ENCODE measurements at places on chromosomes 7 and 10.

GRCh38 chr7:158284121-158284520, 303.5 kb downstream of the PTPRN2 start:
- DNase-seq = no peak

GRCh38 chr7:7385421-7385820, 150.3 kb downstream of the COL28A1 start:
- DNase-seq = no peak

DNA sequence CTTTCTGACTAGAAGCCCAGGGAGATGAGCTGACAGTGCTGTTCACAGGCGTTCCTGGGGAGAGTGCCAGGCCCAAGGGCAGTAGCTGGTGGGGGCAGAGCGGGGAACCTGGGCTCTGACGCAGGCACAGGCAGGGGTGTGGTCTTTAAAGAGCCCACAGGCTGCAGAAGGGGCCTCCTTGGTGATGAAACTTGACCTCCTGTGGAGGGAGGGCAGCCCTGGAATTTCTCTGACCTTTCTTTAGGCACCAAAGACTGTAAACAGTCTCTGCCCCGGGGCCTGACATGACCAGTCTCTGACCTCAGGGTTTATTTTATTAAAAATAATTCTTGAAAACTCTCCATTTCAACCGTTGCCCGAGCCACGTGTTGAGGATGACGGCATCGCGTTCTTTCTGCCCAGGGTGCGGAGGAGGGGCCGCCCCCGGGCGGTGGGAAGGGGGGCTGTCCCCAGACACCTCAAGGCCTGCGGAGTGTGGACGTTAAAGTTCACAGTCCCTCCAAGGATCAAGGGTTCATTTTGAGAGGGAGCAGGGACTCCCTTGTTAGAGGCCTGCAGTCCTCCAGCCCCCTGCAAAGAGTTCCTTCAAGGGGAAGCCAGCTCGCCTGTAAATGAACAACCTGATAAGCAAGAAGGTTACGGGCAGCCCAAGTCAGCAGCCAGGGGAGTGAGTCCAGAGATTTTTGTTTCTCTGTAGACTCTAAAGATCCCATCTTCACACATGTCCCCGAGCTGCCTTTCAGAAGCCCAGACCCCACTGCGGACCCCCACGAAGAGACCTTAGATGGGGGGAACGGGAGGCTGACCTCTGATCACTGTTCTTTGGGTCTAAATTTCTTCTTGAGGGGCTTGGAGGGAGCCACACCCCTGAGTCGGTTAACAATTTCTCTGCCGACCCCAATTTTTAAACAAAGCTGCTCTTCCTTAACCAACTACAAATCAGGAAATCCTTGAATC, 128.9 kb downstream of the VIPR2 start:
- DNase-seq = peak; percentile 68

DNA sequence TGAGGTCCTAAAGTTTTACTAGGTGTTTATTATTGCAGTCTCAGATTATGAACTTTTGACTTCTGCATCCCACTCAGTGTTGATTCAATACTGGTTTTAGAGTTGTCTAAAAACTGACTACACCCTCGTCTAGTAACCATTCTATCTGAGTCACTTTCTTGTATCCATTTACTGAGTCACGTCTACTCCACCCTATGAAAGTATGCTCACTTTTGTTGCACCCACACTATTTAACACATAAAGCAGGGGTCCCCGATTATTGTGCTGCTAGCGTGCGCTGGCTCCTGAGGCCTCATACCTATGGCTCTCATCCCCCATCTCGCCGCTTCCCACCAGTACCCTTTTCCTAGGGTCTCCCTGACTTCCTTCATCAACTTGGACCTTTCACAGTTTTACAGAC, 2.0 kb downstream of the SAMD9 start:
- DNase-seq = no peak

DNA sequence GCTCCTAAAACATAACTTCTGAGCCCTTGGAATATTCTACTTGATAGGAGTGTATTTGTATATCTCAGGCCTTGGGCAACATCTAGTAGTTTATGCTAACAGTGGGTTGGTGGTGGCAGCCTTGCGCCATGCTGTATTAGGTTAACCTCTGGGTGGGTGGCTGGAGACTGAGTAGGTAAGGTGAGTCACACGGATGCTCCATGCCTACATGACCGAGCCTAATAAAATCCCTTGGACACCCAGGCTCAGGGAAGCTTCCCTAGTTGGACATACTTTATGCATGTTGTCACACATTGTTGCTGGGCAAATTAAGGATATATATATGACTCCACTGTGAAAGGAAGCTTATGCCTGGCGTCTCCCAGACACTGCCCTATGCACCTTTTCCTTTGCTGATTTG, 6.0 kb upstream of the DAGLB start:
- DNase-seq = no peak

DNA sequence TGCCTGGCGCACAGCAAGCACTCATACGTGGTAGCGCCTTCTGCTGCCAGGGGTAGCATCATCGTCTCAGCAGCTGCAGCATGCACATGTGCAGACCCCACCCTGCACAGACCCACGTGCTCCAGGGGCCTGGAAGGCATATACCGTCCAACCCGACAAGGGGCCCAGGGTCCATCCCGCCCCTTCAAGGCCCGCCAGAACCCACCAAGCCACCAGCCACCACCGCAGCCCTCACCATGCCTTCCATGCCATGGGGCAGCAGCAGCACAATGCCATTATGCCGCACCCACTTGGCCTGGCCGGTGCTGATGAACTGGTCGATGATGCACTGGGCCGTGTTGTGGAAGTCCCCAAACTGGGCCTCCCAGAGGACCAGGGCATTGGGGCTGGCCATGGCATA, 22.7 kb downstream of the OGDHL start:
- DNase-seq = no peak

- no peak for DNase-seq
Observed at GRCh38 chr10:132394201-132394811, 2.7 kb upstream of the PWWP2B start.

All from tongue (tissue), 3 donors.